Putamen (tissue), 1 donor: ENCODE measurements at places on chromosomes 3 and 15.

DNA sequence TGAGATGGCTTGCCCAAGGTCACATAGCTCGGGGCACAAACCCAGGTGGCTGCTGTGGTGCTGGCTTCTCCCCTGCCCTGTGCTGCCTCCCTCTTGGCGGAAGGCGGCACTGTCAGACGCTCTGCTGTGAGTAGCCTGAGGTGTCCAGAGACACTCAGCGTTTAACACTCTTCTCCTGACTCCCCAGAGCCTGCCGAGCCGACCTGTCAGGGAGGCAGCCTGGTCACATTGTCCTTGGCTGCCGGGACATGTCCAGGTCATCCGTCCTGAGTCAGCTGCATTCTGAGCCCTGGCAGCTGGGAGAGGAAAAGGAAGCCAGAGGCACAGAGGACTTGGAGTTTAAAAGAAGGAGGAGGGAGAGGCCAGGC lies 4.7 kb downstream of the LMAN1L start:
- no peak for DNase-seq

DNA sequence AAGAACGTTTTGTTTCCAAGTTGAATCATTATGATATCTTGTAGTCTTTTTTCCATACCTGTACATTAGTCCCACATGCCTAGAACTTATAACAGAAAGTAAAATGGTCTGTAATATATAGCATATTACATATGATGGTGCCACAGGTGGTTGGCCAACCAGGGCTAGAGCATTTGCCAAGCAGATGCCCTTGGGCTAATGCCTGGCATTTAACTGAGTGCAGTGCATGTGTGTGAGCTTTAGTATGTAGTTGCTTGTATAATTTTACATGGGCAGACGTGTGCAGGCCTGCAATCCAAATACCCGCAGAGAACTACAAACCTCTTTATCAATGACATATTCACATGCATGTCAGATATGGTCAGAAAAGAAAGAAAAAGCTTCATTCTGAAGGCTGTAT lies 27.5 kb downstream of the THSD4 start:
- no peak for DNase-seq

GRCh38 chr15:64009241-64009640 lies 37.0 kb downstream of the DAPK2 start:
- no peak for DNase-seq

DNA sequence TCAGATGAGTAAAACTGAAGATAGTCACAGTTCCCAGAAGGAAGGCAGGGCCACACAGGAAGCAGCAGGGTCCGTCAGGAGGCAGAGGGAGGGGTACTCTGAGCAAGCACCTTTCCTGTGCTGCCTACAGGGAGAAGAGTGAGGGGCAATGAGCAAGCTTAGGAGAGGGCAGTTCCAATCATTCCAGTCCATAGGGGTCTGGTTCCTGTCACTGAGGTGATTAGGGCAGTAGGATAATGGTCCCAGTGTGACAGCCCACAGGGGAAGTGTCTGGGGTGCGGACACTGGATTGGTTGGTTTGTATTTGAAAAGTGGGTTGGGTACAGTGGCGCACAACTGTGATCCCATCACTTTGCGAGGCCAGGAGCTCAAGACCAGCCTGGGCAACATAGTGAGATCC lies 7.1 kb upstream of the ACAD9 start:
- DNase-seq: no peak

DNA sequence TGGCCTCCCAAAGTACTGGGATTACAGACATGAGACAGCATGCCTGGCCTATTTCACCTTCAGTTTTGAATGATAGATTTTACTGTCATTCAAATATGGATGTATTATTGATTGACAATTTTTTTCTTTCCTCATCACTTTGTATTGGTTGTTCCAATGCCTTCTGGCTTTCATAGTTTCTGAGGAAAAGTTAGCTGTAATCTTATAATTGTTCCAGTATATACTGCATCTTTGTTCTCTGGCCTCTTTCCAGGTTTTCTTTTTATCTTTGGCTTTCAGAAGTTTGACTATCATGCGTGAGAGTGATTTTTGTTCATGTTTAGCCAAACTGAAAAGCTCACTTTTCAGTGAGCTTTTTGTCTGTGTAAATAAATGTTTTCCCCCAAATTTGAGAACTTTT lies 157.1 kb downstream of the RSRC1 start:
- no peak for DNase-seq

GRCh38 chr3:184786280-184786941 lies 25.6 kb upstream of the VPS8 start:
- DNase-seq: peak; percentile 41

DNA sequence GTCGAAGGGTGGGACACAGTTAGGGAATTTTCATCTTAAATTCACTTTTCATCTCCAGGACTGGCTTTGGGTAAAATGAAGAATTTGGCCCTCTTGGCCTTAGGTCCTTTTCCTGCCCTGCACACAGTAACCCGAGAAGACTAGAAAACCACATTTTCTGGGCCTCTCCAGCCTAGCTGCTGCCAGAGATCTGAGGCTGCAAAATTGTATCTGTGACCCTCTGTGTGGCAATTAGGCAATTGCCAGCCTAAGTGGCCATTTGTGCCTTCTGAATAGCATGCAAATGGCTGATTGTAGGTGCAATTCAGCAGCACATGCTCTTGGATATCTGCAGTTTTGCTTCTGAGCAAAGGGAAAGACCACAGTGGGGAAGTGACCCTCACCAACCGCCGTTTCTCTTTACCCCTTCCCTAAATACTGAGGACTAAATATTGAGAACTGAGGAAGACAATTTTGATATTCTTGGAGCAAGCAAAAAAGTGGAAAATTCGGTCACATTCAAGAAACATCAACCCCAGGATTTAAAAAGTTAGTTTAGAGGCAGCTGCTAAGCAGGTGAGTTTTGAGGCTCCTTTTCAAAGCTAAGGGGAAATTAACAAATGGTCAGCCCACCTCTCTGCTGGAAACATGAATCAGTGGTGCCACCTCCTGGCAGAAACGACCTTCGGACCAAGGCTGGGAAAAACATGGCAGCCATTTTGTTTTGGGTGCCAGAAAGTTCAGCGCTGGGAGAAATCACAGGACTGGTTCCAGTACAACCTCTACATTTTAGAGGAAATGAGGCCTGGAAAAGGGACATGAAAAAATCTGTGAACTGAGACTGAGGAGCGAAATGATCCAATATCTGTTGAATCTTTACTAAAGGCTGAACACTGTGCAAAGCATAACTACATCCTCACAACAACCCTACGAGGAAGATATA lies 56.6 kb upstream of the PRTG start:
- no peak for DNase-seq

- DNase-seq: no peak
Observed at GRCh38 chr15:100189849-100190248, 151.9 kb downstream of the ADAMTS17 start.

DNA sequence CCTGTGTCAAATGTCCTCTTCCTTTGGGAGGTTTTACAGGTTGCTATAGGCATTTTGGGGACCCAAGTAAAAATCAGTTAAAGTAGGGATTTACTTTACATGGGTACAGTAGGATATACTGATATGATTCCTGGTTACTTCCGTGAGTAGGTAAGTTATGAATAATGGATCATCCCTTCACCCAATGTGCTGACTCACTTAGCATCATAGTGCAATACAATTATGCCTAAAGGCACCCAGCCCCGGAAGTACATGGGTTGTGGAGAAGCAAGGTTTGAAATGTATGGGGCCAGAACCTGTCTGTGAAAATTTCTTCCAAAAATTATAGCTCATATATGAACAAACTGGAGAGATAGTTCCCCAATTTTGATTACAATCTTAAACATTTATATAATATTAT lies 64.0 kb downstream of the GLB1 start:
- no peak for DNase-seq

DNA sequence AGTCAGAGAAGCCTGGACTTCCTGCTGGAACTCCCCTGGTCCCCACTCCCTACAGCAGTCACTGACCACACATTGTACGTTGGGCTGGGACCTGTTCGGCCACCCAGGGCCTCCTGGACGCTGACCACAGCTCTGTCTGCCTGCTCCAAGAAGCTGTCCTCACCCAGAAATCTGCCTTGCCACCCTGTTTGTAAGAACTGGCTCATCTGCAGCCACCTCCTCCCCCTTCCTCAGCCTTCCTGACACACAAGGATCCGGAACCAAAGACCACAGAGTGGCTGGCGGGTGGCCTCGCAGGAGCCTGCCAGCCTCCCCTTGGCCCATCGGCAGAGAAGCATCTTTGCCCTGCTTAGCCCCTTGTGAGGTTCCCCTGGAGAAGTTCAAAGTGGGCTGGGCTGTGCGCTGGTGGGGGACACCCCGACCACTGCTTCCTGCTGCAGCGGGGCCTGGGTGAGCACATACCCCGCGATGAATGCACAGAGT lies 91.9 kb downstream of the PCSK6 start:
- DNase-seq: no peak

DNA sequence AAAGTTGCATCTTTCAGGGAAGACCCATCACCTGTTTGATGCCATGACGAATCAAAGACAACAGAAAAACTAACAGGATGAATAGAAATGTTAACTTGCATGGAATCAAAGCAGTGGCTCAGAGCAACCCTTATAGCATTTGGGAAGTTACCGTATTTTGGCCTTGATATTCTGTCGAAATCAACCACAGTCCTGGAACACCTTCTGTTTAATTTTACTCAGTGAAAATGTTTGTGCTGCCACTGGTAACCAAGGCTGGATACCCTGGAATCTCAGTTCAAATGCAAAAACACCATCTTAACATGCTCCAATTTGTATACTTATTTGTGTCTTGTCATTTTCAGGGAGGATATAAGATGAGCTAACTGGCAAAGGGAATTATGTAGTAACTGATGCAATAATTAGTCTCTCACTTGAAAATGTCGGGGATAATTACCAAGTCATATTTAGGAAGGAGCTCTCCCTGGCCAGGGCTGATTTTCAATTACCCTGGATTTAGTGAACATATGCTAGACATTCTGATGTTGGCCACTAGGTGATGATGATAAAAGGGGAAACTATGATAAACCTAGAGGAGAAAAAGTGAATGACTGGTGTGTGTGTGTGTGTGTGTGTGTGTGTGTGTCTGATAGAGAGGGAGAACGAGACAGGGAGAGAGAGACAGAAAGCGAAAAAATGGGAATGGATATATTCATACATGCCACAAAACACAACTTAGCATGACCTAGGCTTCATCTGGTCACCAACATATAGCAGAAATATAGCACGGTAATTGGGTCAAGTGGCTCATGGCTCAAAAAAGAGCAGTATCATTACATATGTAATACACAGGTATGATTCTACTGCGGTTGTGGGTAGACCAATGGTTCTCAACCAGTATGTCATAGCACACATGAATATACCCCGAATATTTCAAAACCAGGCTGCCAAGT lies 19.0 kb upstream of the PRICKLE2 start:
- no peak for DNase-seq

GRCh38 chr15:72116731-72117485 lies 1.0 kb downstream of the MYO9A start:
- peak; percentile 29 for DNase-seq

DNA sequence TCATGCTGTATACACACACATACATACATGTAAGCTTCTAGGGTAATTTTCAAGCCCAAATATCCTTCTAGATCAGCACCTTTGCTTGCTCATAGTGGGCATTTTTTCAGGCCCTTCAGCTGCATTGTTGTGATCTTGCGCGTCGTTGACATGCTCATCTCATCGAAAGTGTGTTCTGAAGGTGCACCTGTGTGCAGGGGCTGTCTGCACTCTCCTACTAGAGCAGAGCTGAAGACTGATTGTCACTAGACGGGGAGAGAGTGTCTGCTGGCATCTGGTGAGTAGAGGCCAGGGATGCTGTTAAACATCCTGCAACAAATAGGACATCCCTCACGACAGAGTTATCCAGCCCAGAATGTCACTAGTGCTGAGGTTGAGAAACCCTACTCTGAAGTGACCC lies 35.7 kb upstream of the VILL start:
- DNase-seq: no peak

DNA sequence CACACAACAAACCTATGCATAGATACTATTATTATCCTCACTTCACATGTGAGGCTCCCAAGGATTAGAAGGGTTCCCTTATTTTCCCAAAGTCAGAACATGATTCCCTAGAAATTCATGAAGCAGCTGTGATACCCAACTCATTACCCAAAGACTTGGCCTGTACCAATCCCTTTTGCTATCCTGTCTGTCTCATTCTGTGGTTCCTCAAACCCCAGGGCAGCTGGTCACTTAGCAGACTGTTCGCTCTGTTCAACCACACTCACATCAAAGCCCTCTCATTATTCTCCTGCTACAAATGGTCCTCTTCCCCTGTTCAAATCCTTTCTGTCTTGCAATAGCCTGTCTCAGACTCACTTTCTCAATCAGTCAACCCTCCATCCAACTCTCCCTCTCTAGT lies 154.3 kb upstream of the TRIM42 start:
- DNase-seq: no peak

- no peak for DNase-seq
Observed at GRCh38 chr15:71114887-71115566, at the start of gene THSD4. THSD4 (plus strand) TSS chr15:71115471.

DNA sequence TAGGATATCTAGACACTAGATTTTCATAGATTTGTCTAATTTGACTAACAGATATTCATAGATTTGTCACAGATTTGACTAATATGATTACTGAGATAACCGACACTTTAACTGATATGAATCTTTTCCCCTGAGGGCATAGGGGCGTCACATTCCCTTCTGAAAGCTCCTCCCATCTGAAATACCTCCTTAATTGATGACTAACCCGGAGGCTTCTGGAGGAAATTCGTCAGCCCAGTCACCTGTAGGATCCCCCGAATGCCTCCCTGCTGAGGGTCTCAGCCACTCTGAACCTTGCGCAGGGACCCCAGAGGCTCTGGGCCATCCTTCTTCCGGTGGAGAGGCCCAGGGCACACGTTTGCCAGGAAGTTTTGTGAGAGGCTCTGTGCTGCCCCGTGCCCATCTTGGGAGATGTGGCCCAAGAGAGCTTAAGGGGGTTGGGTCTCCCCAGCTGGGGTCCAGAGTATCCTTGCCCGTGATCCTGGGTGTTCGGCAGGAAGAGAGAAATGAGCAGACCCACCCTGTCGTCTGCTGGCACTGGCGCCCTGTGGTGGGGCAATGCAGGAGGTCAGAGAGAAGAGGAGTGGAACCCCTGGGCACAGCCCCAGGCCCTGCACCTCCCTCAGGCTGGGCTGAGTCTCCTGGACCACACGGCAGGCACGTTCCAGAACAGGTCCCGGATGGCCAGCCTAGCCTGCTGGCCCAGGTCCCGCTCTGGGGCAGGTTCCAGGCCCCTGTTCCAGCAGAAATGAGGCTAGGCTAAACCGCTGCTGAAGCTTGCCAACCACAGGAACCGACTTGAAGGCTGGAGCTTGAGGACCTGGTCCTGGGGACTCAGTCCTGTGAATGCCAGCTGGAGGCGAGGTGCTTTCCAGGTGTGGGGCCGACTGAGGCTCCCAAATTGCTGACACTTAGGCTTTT lies 1.7 kb downstream of the PLA2G4D start:
- peak; percentile 42 for DNase-seq
